ENCODE measurements at places on chromosomes 2 and 18.

DNA sequence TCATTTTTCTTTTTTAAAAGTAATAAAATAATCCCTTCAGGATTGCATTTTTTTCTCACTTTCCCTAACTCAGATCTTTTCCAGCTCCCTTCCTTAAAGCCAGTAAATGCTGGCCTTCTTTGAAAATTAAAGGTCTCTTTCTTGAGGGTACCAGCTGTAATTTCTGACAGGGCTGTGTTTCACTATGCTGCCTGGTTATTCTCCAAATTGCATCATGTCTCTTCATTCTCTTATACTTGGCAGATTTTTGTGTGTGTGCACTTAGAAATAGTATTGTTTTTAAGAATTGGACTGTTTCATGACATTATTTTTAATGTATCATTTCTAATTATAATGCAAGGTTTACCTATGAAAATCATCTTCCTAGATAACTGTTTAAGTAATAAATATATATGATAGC lies 72.0 kb upstream of the EPB41L5 start:
- DNase-seq, result no peak

GRCh38 chr2:241882091-241882625 lies 12.6 kb downstream of the RTP5 start:
- DNase-seq, result peak; percentile 83

DNA sequence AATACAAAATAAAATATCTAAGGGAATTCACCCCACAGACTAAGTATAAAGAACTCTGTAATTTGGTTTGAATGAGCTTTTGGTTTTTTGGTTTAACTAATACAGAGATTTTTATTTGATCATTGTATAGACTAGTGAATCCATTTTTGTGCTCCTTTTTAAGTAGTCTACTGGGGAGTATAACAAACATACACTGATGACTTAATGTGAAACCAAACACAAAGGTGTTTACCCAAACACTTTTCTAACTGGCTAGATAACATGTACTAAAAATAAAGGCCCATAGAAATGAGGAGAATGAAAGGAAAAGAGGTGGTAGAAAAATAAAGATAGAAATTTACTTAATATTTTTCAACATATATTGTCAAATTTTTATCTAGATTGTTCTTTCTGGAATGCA lies 146.0 kb downstream of the NRXN1 start:
- no peak for DNase-seq

DNA sequence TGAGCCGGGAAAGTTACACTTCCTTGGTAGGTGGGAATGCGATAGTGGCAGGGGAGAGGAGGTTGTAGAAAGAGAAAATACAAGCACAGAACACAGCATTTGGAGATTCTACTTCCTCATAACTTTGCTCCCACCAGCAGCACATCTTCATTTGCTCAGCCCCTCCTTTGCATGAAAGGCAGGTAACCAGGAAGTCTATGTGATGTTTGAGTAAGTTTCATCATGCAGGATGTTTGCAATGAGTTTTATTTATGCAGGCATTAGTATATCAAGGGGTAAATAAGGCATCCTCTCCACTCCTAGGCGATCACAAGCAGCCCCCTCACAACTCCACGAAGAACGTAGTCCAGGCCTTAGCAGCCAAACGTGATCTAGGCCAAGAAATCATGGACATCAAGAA lies 5.0 kb downstream of the RNF152 start:
- no peak for DNase-seq

GRCh38 chr2:65199166-65199565 lies 28.5 kb upstream of the ACTR2 start:
- no peak for DNase-seq

- no peak for DNase-seq
Measured at GRCh38 chr2:135898234-135898786, 22.1 kb upstream of the MCM6 start.

DNA sequence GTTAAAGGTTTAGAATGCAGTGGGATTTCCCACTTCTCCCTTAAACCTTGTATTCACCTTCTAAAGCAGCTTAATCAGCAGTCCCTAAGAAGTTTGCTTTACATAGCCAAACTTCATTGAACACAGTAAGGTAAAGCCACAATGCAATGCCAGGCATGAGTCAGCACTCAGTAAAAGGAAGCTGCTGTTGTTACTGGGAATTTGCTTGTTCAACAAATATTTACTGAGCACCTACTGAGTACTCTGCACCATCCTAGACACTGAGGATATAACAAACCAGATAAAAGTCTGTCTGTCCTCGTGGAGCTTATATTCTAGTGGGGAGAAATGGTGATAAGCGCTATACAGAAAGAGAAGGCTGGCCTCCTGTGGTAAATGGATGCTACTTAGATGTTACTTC lies 162.7 kb downstream of the PKP4 start:
- no peak for DNase-seq

DNA sequence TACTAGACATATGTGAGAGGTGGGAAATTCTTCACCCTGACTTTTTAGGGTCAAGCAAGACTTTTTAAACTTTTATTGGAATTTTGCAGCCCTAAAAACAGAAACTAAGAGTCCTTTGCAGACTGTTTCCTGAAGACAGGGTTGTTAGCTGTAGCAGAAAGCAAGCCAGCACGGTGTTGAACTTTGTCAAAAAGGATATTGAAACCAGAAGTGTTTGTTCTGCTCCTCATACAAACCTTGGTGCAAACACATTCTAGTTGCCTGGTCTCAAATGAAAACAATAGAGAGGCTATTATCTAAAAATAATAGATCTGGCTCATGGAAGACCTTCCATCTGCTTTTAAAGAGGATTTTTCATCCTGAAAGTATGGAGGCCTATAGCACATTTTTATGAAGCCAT lies 65.8 kb upstream of the IGFBP5 start:
- no peak for DNase-seq

DNA sequence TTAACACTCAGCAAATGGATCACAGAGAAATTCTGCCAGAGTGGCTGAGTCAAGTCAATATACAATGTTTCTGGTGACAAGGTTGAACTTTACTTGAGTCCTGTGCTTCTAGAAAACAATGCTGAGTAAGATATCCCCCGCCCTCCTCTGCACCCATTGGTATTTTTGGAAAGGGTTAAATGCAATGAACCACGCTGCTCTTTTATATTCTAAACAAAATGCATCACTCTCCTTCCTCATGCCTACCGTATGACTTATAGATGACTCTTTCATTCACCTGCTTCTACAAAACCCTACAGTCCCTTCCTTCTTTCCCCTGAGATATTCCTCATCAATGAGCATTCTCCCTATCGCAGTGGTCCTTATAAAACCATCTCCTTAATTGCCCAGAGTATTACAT lies 168.8 kb downstream of the TXNL1 start:
- DNase-seq, result no peak

- DNase-seq, result no peak
Measured at GRCh38 chr2:55926974-55927373, 3.4 kb upstream of the EFEMP1 start.

- DNase-seq, result peak; percentile 27
Measured at GRCh38 chr2:237060534-237061312, 25.0 kb upstream of the COPS8 start.

GRCh38 chr2:34204560-34204959 lies 605.5 kb upstream of the FAM98A start:
- no peak for DNase-seq

DNA sequence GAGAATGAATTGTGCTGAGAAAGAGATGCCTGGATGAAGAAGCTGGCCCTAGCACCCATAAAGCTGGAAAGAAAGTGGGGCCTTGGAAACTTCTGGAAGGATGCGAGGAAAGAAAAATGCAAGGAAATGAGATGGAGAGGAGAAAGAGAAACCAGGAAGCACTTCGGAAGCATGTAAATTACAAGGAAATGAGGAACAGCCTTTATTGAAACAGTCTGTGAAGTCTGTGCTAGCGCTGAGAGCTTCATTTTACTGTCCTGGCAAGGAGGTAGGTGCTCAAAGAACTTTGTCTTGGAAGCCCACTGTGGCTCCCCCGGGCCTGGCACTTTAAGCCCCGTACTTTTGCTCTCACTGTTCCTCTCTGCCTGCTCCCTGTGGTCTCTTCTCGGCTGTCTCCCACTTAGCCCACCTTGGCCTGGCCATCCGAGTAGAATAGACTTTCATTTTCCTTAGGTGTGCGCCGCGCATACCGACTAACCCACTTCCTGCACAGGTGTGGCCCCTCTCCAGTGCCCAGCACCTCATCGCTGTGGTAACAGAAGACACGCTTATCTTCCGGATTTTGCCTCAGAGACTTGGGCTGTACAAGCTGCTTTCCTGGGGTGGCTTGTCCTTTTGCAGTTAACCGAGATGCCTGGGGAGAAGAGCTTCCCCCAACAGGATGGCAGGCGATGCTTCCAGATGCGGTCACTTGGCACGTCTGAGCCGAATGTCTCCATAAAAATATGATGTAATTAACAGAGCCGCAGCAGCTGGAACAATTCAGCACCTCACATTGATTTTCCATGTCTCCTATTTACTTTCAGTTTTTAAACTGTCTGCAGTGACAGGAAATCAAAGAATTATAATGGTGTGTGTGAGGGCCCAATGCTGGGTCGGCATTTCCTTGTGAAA lies 199.6 kb downstream of the HRH4 start:
- peak; percentile 32 for DNase-seq

GRCh38 chr2:122980671-122981070 lies 1044.4 kb upstream of the CNTNAP5 start:
- no peak for DNase-seq

DNA sequence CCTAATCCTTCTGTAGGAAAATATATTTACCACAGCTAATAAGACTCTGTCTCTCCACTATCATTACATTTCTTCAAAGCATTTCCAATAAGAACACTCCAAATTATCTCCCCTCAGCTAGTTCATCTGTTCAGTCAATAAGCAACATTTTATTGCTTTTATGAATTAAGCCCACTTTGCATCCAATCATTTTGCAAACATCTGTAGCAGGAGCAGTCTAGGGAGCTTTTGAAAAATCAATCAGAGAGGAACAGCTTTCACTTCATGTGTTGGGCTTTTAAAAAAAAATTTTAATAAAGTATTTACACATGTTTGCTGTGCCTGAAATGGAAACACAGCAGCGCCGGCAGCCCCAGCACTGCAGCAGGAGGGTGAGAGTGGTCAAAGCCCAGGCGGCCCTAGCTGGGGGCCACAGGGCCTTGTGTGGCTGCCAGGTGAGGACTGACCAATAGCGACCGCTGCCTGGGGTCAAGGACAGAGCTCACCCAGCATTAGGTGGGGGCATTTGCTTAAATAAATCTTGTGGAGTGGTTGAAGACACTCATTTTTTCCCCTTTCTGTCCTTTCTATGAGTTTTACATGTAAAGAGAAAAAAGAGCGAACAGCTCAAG lies 250.7 kb downstream of the RNF144A start:
- DNase-seq, result no peak

DNA sequence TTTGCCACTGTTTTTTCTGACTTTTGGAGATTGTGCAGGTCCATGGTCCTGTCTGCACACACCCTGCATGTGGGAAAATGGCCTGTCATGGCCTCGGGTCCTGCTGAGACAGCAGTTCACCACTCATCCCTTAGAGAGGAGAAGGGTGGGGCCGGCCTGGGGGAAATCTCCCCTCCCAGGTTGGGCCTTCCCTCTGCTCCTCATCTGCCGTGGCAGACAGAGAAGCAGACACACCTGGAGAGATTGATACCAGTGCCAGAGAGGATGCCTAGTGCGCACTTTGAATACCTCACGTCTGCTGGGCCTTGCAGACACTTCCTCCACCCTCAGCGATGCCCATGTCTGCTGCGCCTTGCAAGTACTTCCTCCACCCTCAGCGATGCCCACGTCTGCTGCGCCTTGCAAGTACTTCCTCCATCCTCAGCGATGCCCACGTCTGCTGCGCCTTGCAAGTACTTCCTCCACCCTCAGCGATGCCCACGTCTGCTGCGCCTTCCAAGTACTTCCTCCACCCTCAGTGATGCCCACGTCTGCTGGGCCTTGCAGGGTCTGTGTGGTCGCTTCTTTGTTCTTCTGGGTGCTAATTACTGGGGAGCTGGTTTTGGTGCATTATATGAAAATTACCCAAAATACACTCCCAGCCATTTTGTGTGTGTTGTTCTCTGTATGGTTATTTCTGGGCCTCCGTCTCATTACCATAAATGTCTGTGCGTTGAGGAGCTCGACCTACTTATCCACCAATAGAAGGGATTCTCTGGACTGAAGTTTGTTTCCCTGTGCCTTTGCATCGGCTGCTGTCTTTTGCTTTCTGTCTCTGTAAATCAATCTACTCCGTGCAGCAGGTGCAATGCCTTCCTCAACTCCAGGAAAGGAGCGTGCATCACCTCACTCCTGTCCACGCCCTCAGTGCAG lies 186.9 kb upstream of the PXDN start:
- DNase-seq, result no peak

DNA sequence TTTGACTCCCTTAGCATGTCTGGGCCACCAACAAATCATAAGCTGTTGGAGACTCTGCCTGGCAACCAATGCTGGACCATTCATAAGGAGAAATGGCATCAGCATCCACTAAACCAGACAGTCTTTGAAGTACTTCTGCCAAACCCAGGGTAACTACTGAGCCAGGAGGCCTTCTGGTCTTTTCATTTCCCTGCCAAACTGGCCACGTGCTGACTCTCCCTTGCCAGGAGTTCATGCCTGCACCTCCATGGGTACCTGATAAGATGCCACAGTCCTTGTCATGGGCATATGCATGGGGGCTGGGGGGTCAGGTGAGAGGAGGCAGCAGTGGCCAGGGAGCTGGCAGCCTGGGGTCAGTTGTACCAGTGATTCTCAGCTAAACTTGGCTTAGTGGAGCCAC lies 34.2 kb upstream of the DAPL1 start:
- no peak for DNase-seq

DNA sequence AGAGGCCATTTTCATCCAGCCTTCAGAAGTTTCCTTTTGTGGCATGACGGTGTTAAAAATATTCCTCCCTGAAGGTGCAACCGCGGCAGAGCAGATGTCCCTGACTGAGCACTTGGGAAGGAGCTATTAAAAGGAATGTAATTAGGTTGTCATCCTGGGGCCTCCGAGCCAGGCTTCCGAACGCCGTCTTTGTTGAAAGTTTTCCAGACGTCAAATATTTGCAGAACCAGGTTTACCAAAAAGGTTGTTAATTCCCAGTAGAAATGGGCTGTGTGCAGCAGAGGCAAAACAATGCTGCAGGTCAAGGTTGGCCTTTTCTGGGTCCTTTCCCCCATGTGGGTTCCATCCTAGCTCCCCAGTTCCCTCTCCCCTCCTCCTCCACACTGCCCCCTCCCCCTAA lies 110.0 kb upstream of the STPG4 start:
- DNase-seq, result no peak

- no peak for DNase-seq
Measured at GRCh38 chr18:50053111-50053510, 141.8 kb downstream of the MYO5B start.

- no peak for DNase-seq
Measured at GRCh38 chr2:32901313-32901712, 45.4 kb upstream of the LTBP1 start.

GRCh38 chr2:172100080-172100934 lies 2.4 kb downstream of the DLX2 start:
- no peak for DNase-seq

DNA sequence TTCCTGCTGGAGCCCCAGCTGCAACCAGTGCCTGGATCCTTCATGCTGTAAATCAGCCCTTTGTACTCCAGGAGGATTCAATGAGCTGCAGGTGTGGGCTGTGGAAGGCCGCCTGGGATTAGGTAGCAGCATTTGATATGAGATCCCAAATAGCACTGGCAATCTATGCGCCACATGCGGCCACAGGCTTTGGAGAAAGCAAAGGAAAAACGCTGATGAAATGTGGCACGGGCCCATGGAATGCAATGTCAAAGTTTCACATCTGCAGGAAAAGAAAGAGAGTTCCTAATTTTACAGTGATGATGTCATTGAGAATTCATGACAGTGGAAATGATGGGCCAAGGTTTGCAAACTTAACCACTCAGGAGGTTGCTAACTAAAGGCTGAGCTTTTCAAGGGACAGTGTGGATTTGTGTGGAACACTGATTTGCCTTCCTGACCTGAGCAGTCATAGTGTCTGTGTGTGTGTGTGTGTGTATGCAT lies 216.4 kb upstream of the OSR1 start:
- DNase-seq, result no peak
